ENCODE measurements at places on chromosomes 3 and 15.

- no peaks in the 10 kb centered on the region for H3K27me3 ChIP-seq
- H3K4me3 ChIP-seq: no peak overlapping the region
Measured at GRCh38 chr3:9679476-9680080, 24.1 kb upstream of the CPNE9 start.

DNA sequence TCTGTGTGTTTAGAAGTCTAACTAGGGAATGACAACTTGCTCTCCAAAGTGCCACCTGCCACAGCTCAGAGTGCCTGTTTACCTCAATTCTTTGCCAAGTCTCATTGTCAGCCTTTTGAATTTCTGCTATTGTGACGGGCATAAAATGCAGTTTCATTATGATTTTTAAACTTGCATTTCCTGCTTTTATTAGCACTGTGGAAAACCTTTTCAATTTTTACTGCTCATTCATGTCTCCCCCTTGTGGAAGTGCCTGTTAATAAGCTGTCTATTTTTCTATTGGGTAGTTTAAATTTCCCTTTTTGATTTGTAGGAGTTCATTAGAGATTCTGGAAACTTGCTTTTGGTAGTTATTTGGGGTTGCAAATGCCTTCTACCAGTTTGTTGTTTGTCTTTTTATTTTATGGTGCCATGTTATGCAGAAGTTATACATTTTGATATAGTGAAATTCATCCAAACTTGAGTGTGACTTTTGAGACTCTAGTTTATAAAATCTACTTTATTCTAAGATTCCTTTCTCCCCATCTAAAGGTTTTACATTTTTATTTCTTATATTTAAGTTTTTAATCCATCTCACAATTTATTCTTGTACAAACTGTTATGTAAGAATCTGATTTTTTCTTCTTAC, 53.9 kb upstream of the FRMD4B start:
- no peaks in the 10 kb centered on the region for H3K36me3 ChIP-seq
- no peak overlapping the region for H3K27ac ChIP-seq
- no peaks in the 10 kb centered on the region for H3K4me1 ChIP-seq
- no peaks in the 10 kb centered on the region for H3K27me3 ChIP-seq
- DNase-seq: no peak
- H3K4me3 ChIP-seq: no peak overlapping the region

DNA sequence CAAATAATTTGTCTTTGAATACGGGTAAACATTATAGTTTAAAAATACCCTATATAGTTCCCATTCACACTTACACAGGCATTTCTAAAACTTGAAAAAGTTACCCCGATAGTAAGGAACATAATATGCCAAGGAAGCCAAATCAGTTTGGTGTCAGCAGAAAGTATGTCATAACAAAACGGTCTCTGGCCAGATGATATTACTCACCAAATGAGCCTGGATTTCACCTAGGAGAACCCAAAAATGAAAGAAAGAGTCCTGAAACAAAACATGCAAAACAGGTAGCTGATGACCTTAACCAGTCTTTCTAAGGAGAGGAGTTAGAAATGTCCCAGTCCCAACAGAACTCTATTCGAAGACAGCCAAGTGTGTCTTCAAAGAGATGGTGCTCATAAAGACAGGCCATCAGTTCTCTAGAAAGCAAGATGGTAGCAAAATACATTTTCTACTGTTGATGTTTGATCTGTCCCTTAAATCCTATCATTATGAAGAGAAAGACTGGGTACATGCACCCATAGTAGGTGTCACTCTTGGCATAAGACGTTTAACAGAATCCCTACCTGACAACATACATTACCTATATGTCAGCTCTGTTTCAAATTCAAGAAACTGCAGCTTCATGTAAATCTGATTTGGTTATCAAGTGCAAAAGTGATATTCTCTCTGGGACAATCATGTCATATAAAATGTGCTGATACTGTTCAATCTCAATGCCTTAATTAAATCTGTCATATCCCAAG, 942.5 kb downstream of the ROBO1 start:
- no peak for DNase-seq
- H3K27ac ChIP-seq: no peak overlapping the region
- H3K4me1 ChIP-seq: no peaks in the 10 kb centered on the region
- H3K4me3 ChIP-seq: no peak overlapping the region
- no peaks in the 10 kb centered on the region for H3K27me3 ChIP-seq

GRCh38 chr15:101250873-101251829, 697 bp downstream of the CHSY1 start:
- H3K4me1 ChIP-seq: no peaks in the 10 kb centered on the region
- H3K27ac ChIP-seq: peak overlapping the region; percentile 67
- H3K36me3 ChIP-seq: no peaks in the 10 kb centered on the region
- DNase-seq: no peak
- H3K27me3 ChIP-seq: no peaks in the 10 kb centered on the region

GRCh38 chr3:89306540-89306939, 199.1 kb downstream of the EPHA3 start:
- H3K4me1 ChIP-seq: no peaks in the 10 kb centered on the region
- H3K27ac ChIP-seq: no peak overlapping the region
- DNase-seq: no peak
- H3K36me3 ChIP-seq: no peaks in the 10 kb centered on the region

- DNase-seq: peak; percentile 85
- H3K36me3 ChIP-seq: no peaks in the 10 kb centered on the region
- H3K4me1 ChIP-seq: peaks cover 8% of the 10 kb centered on the region
- H3K27me3 ChIP-seq: no peaks in the 10 kb centered on the region
- H3K27ac ChIP-seq: no peak overlapping the region
- no peak overlapping the region for H3K4me3 ChIP-seq
Measured at GRCh38 chr15:93179072-93179471, 90.1 kb upstream of the RGMA start.

DNA sequence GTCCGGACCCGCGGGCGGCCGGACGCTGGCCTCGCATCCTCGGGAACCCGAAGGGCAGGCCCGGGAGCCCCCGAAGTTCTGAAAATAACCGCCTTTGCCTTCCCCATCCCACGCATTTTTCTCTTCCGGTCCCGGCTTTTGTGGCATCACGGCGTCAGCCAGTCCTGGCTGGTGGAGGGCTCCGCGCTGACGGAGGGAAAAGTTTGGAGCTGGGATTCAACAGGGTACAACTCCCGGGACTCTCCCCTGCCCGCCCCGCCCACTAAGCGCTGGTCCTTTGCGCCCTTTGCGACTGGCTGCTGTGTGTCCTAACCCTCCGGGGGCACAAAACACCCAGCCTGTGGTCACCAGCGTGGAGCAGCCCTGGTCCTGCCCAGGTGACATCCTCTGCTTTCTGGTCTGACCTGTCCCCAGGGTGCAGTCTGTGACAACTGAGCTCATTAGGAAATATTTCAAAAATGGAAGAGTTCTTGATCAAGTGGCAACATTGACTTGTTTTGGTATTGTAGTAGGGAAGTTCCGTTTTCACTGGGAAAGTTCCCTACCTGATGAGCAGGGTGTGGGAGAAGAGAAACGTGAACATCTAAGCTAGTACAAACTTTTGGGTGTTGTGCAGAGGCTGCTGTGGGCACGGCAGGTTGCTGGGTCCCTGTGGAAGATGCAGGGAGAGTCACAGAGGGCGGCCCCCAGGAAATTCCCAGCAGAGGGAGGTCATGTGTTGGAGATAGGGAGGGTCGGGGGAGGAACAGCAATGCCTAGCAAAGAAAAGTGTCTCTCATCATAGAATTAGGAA, 775 bp downstream of the ARNT2 start:
- peak overlapping the region; percentile 58 for H3K27ac ChIP-seq
- no peak for DNase-seq
- no peaks in the 10 kb centered on the region for H3K4me1 ChIP-seq
- no peaks in the 10 kb centered on the region for H3K27me3 ChIP-seq
- H3K4me3 ChIP-seq: peak overlapping the region; percentile 33

DNA sequence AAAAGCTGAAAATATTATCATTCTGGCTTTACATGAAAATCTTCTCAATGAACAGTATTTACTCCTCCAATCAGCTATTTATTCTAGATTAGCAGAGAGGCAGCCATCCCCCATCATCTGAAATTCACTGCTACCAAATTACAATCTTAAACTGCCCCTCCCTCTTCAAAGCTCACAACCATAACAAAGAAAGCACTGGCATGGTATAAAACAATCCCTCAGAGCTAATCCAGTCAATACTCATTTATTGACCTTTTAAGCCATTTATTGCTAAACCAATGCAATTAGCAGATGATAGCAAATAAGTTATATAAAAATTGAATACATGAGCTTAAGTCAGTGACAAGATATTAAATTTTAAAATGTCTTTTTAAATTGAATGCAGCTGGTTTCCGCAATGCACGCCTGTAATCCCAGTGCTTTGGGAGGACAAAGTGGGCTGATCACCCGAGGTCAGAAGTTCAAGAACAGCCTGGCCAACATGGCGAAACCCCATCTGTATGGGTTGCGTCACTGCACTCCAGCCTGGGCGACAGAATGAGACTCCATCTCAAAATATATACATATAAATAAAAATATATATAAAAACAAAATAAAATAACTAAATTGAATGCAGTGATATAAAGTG, 12.1 kb downstream of the SLC4A7 start:
- H3K27ac ChIP-seq: no peak overlapping the region
- H3K4me1 ChIP-seq: peaks cover 10% of the 10 kb centered on the region
- DNase-seq: no peak
- no peaks in the 10 kb centered on the region for H3K36me3 ChIP-seq
- H3K4me3 ChIP-seq: no peak overlapping the region
- H3K27me3 ChIP-seq: no peaks in the 10 kb centered on the region

DNA sequence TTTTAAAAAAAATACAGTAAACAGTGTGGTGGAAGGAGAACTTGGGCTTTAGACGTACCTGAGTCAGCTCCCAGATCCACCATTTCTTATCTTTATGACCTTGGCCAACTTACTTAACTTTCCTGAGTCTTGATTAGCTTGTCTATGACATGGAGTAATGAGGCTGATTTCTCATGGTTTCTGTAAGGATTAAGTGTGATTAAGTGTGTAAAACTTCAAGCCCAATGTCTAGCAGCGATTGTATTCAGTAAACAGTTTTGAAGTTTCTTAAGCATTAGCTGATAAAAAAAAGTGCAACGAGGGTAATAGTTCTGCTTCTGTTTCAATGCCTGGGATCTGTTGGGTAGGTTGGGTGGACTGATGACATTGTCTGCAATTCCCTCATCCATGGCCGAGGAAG, 10.8 kb downstream of the TRPM1 start:
- no peak overlapping the region for H3K4me3 ChIP-seq
- H3K36me3 ChIP-seq: no peaks in the 10 kb centered on the region
- H3K27ac ChIP-seq: no peak overlapping the region
- H3K27me3 ChIP-seq: no peaks in the 10 kb centered on the region
- no peaks in the 10 kb centered on the region for H3K4me1 ChIP-seq

DNA sequence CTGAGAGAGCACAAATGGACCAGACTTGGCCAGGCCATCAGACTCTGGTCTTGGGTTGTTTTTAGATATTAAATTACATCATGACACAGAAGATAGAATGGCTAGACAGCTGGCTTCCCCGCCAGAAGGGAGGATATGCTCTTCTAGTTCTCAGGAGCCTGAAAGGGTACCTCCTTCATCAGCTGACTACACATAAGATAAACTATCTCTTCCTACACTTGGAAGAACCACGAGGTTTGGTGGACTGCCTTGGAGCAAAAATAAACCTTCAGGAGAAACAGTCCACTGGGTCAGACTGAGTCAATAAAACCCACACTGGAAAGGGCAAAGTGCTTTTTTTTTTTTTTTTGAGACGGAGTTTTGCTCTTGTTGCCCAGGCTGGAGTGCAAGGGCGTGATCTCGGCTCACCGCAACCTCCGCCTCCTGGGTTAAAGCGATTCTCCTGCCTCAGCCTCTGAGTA, 26.3 kb upstream of the DYNC1LI1 start:
- H3K27me3 ChIP-seq: no peaks in the 10 kb centered on the region
- H3K4me3 ChIP-seq: no peak overlapping the region
- no peak overlapping the region for H3K27ac ChIP-seq
- no peak for DNase-seq
- no peaks in the 10 kb centered on the region for H3K4me1 ChIP-seq
- no peaks in the 10 kb centered on the region for H3K36me3 ChIP-seq

- no peaks in the 10 kb centered on the region for H3K4me1 ChIP-seq
- H3K27me3 ChIP-seq: no peaks in the 10 kb centered on the region
- H3K36me3 ChIP-seq: no peaks in the 10 kb centered on the region
- no peak overlapping the region for H3K4me3 ChIP-seq
Measured at GRCh38 chr3:100157685-100158084, 43.4 kb upstream of the FILIP1L start.

DNA sequence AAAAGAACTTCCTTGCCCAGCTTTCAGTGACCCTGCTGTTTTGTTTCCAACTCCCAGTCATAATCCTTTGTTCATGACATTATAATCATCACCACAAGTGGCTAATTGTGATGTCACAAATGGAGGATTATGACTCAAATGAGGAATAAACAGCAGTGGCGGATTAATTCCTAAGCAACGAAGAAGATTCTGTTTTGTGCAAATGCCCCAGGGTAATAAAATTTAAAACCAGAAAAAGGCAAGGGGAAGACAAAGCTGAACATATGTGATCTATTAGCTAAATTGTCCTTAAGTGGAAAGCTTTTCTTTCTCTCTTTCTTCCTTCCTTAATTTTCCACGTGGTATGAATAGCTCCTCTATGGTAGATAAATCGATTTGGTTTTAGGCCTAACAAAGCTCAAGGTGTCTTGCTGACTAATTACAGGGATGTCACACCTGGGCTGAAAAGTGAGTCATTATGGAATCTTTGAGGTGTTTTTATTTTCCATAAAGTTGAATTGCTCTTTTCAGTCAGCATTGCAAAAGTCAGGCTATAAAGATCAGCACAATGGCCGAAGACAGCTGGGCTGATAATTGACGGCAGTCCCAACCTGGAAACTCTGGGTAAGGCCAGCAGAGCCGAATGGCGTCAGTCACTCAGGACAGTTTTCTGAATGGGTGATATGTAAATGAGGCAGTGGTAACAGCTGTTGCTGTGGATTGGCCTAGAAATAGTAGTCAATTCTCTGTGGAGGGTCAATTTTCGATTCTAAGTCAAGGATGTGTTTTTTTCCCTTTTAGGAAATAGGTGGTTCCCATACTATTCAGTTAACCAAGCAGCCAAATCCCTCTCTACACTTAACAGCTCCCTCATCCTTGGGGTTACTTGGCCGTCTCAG, 121.5 kb downstream of the PTPRG start:
- H3K27me3 ChIP-seq: no peaks in the 10 kb centered on the region
- H3K27ac ChIP-seq: peak overlapping the region; percentile 43
- H3K4me1 ChIP-seq: peaks cover 5% of the 10 kb centered on the region
- H3K36me3 ChIP-seq: no peaks in the 10 kb centered on the region
- DNase-seq: no peak

DNA sequence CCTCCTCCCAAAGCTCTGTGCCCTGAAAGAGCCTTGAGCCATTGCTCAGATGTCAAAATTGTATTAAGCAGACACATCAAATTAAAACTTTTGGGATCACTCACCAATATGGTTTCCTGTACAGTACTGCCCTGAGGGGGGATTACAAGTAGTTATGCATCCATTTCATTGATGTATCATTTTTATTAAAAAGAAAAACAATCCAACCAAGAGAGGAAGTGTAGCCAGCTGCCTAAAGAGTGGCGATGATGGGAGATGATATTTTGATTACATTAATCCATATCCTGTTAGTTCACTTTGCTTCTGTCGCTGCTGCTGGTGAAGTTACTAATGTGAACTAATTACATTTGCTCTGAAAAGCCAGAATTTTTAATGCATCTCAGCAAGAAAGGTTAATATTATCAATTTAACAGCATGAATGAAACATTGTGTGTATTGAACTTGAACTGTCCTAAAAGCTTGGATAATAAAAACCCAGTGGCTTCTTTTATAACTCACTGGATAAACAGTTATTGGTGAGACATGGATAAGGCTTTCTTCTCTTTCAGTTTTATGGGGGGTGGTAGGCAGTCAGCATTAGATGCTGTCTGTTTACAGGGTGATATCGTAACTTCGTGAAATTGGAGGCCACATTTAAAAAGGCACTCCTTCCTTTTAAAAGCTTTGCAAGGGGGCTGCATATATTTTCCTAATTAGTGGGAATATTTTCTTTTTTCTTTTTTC, 87.7 kb downstream of the IGF1R start:
- no peaks in the 10 kb centered on the region for H3K36me3 ChIP-seq
- no peak overlapping the region for H3K4me3 ChIP-seq
- H3K27me3 ChIP-seq: no peaks in the 10 kb centered on the region
